Dermis blood vessel endothelial cell (primary cell): ENCODE measurements at places on chromosomes 7 and 10.

- no peak for DNase-seq
Measured at GRCh38 chr10:44427479-44427878, 42.6 kb upstream of the CXCL12 start.

DNA sequence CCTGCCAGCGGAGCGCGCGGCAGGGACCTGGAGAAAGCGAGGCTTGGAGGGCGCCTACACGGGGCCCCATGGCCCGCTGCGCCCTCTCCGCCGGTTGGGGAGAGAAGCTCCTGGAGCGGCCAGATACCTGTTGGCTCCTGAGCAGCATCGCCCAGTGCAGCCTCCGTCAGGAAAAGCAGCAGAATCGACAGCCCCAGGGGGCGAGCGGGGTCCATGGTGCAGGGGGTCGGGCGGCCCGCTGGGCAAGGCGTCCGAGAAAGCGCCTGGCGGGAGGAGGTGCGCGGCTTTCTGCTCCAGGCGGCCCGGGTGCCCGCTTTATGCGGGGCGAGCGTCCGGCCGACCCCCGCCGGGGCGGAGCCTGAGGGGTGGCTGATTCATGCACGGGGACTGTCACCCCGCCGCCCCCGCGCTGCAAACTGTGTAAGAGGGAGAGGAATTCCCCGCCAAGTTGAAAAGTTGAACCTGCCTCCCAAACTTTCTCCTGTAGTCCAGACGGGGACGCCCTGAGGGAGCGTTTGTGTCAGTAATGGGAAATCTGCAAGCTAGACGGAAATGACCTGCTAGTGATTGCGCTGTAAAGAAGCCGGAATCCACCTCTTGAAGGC is at the start of gene TFPI2:
Gene TFPI2 (minus strand): TSS at position 290 of the 605 bp plus-strand sequence. CDS start 75 bp downstream, at position 215.
- peak; percentile 47 for DNase-seq

DNA sequence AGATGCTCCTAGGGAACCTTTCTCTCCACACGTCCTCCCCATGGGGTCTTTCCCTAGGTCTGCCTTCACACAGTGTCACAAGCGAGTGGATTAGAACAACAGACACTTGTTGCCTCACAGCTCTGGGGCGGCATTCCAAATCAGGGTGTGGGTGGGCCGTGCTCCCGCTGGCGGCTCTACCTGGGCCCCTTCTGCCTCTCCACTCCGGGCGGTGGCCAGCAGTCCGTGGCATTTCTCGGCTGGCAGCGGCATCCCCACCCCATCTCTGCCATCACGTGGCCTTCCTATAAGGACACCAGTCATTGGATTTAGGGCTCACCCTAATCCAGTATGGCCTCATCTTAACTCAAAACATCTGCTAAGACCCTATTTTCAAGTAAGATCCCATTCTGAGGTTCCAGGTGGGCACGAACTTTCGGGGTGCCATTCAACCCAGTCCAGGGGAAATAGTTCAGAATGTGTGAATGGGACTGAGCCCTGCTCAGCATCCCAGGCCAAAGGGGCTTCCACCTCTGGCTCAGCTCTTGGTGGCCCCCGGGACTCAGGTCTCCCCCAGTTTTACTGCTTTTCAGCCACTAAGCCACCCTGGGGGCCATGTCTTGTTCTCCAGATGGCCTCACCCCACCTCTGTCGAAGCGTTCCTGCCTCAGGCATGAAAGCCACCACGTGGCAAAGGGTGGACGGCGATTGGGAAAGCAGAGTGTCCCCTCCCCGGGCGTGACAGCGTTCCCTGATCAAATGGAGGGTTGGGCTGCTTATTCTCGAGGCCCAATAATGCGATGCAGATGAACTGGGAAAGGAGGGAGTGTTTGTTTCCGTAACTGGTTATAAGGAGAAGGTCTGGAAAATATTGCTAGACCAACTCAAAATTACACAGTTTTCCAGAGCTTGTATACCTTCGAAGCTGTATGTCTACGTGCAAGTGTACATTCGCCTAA is 350.0 kb downstream of the GLRX3 start:
- no peak for DNase-seq

DNA sequence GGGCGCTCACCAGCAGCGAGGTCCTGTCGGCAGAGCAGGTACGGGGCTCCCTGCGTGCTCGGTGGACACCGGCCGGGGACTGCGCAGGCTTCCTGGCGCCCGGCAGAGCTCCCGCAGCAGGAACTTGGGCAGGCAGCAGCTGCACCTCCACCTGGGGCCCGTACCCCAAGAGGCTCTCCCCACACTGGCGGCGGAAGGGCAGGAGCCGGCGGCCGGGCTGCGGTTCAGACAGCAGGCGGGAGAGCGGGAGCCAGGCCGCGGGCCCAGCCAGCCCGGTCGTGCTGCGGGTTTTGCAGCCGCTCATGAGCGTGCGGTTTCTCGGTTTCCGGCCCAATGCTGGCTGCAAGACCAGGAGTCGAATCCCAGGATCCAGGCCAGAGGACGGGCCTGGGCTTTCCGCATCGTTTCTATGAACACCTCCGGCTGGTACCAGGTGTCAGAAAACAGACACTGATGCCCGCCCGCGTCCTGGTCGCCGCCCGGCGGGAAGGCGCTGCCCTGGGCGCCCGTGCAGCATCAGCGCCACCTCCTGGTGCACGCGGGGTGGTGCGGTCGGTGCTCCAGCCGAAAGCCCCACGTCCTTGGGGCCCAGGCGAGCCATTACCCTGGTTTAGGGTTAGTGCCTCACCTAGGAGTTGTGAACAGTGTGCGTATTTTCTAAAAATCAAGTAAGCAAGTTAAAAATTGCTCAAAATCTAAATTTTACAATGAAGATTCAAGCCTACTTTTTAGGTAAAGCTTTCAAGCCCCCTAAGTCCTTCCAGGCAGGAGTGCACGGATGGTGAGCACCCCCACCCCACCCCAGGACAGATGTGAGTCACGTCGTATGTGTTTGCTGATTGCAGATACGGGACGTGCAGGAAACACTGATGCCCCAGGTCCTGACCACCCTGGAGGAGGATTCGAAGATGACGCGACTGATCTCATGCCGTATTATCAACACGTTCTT is 47.4 kb upstream of the PRKAR1B start:
- DNase-seq = peak; percentile 76

GRCh38 chr10:117555017-117555416 is 12.5 kb downstream of the EMX2 start:
- no peak for DNase-seq

DNA sequence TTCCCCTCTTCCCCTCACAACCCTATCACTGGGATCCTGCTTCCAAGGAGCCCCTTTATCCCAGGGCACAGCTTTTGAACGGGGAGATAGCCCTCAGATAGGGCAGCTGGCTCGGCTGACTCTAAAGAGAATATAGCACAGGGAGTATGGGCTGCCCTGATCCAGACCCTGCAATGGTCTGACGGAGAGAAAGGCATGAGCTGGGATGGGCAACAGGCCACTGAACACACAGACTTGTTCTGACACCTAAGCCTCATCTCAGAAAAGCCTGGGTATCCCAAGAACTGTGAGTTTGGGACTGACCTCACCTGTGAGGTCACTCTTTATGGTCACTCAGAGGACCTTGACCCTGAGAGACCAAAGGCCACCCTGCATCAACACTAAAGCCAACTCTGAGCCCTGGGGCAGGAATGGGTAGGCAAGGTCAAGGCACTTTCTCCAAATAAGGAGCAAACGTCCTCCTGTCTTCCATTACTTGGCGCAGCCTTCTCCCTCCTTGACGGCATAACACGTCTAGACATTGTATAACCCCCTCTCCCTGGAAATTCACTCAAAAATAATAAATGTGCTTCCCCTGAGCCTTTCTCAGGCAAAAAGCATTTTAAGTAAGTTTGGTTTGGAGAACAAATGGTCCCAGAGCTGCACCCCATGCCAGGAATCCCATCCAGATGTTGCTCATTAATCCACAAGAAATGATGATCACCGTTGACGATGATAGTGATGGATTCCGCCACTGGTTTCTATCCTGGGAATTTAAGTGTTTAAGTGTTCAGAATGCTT is 8.2 kb upstream of the LRRC18 start:
- DNase-seq = no peak

GRCh38 chr7:72493850-72494661 is 81.9 kb upstream of the CALN1 start:
- DNase-seq = peak; percentile 70

GRCh38 chr7:128931965-128932861 is 5.5 kb upstream of the IRF5 start:
- DNase-seq = no peak

GRCh38 chr7:35463751-35464150 is 209.9 kb upstream of the TBX20 start:
- DNase-seq = no peak

GRCh38 chr10:19461588-19461987 is 354.6 kb upstream of the PLXDC2 start:
- no peak for DNase-seq

GRCh38 chr7:101674439-101674838 is 45.3 kb upstream of the MYL10 start:
- DNase-seq = no peak

DNA sequence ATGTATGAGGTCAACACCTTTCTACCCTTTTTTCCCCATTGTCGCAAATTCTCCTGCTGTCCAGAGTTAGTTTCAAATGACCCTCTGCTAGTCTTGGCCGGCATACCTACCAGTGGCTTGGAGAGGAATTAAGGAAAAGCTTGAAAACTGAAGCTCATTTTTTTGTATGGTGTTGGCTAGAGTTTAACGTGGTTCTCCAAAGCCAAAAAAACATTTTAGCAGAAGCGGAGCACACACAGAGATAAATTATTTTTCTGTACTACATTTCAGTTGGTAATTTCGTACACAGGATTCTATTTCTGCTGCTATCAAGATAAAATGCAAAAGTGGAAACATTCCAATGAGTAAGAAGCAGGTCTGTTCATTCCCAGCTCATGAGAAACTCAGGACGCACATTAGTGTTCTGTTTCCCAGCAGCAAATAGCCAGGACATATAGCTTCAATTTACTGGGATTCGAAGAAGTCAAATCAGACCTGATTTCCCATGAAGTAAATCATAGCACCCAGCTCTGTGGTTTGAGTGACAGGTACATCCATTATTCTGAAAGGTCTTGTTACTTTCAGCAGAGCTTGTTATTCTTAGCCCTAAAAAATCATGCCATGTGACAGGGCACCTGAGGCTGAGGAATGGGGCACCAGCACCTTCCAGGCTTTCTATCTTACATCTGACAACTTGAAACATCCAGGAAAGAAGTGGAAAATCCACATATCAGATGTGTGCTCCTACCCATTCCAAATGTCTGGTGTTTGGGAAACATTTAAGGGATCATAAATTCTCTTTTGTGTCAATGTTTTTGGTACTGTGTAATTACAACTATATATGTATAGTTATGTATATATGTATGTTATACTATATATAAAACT is 215.9 kb upstream of the C7orf33 start:
- no peak for DNase-seq

- no peak for DNase-seq
Measured at GRCh38 chr7:100649826-100650565, 6.3 kb downstream of the ACTL6B start.

DNA sequence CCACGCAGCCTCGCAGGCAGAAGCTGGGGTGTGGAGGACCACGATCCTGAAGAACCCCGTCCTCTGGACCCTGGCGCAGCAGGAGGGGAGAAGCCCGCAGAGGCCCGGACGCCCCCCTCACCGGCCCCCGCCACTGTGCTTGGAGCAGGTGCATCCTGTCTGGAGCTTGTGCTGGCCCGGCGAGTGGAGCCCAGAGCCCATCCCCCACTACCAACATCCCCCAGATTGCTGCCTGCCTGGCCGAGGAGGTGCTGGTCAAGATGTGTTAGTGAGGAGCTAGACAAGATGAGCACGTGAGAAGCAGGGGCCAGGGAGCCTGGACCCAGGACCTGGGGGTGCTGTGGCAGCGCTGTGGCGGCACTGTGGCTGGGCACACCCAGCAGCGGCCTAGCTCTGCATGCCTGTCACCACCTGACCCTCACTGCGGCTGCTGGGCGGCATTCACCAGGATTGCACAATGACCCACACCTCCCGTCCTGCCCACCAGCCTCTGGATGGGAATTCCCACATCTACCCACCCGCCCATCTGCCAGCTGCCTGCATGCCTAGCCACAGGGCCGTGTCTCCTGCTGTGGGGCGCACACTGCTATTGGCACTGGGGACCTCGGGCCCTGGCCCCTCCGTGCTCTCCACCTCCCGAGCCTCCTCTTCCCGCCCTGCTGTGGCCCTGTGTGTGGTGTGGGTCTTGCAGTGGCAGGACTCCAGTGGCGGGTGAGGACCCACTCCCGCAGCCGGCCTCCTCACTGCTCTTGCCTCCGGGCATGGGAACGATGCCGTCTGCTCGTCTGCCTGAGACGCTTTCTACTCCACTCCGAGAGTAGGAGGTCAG is 11.8 kb downstream of the GPR146 start:
- DNase-seq = peak; percentile 86

DNA sequence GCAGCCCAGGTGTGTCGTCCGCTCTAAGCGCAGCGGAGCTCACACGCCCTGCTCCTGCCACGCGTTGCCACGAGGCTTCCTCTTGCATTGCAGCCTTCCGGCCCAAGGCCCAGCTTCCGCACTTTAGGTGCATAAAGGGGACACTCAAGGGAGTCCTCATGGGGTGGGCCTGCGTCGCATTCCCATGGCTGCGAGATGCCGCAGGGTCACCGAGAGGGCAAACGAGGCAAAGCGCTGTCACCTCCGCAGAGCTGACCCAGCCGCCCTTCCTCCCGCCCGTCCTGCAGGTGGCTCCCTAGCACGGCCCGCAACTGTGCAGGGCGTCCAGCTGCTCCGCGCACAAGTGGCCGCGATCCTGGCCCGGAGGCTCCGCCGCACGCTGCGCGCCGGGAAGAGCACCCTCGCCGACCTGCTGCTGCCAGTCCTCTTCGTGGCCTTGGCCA is 283.5 kb downstream of the ABCA13 start:
- DNase-seq = no peak

DNA sequence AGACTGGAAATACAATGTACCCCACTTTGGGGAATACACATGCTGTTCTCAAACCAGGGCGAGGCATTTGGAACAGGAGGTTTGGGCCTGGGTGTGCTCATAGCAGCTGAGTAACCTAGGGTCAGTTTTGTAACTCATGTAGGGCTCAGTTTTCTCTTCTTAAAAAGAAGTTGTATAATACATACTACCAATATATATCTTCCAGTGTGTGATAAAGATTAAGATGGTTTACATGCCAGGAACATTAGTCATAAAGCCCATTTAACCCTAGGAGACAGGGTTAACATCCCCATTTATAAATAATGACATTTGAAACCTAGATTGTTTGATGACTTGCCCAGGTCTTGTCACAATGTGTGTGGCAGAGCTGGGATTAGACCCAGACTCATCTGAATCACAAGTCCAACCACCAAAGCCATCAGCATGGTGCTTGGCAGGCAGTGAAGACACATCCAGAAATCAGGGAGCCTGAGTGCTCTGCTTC is 6.0 kb downstream of the AKR1B10 start:
- DNase-seq = no peak

- DNase-seq = no peak
Measured at GRCh38 chr10:117740088-117740487, 197.5 kb downstream of the EMX2 start.

DNA sequence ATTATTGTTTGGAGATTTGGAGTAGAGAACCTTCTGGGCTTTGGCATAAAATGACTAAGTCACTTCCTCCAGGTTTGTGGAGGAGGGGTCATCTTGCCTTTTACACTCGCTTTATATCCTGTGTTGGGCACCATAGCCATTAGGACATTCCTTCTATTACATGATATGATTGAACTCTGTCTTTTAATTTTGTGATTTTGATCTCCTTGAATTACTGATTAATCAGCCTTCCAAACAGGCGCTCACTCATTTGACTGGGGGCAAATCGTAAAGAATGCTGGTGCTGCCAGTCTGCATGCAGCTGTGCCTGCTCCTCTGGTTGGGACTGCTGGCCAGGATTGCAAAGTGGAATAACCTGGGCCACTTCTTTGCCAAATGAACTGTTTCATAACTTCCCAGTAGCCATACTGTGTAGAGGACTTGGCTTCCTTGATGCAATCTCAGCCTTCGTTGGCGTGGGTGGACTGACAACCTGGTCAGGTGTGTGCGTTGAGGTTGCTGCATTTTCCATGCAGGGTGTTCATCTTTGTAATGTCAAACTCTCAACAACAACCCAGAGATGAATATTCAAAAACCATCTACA is 65.9 kb upstream of the RAB11FIP2 start:
- DNase-seq = no peak
